ENCODE measurements at places on chromosomes 6 and 20. TPM values are rescaled to one million over a fixed set of nuclear protein-coding genes. Genes with fewer than 3 reads are reported as not detected.

Gene LAMA2
- 5.3 TPM for total RNA-seq

Gene LY6G5B
- 39.9 TPM for total RNA-seq

Gene SIRPD
- not detected for total RNA-seq

Gene GNAS-AS1
- 0.66 TPM for total RNA-seq

Gene BTN1A1
- not detected for total RNA-seq

Measured in natural killer cell (primary cell).